Ecto neural progenitor cell (in vitro differentiated cells): ENCODE measurements at places on chromosomes 3 and 15.

DNA sequence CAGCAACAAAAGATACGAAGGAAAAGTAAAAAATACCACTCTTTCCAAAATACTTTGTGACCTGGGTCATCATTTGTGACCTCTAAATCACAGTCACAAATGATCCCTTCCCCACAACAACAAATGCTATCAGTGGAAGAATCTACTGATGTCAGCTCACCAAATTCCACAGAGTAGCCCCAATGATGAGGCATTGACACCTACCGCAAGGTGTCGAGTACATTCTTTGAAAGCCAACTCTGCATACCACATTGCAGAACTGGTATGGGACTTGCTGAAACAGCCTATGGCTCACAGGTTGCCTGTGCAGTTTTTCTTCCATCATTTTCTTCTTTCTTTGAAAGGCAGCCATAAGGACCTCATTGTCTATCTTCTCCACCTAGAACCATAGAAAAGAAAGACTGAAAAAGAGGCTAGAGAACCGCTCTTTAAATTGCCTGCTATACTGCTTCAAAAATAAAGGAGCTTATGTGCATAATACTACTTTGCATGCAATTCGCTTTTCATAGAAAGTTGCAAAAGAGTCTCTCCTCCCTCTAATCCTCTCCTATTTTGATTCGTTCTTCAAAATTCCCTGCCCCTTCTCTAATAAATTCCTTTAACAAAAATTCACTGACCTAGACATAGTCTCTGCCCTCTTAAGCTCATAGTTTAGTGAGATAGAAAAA, 21.4 kb upstream of the KPNA1 start:
- no peak for DNase-seq

GRCh38 chr3:57805674-57806073, 49.6 kb downstream of the SLMAP start:
- DNase-seq, result no peak

DNA sequence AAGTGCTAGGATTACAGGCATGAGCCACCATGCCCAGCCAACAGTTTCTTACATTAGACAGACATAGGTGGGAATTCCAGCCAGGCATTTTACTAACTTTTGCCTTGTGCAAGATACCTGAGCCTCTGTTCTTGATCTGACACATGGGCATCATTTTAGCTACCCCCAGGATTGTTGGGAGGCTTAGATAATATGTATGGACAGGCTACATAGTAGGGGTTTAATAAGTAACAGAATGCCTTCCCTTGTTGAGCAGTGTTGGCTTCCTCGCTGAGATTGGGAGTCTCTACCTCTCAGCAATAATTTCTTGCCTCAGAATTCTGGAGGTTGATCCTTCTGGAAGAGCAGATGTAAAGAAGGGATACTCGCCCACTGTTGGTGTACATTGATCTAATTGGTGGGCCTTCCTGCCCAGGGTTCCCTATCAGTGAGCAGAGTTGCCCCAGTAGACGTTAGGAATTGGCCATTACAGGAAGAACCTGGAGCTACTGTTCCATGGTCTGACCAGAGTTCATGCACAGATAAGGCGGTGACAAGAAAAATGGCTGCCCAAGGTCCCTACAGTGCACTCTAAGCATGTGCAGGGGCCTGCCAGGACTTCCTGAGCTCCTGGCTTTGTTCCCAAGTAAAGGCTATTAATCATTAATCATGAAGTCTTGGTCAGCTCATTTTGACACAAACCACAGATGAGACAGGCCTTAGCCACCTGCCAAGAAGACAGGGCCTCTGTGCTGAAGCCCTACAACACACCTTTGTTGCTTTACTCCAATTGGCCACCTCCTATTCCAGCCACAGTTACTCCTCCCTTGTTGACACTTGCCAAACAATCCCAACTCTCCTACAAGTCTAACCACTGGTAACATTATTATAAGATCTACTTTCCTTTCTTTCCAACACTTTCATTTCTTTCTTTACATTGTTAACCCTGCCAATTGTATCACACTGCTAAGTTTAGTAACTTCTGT, 5.0 kb upstream of the IL17RE start:
- no peak for DNase-seq

DNA sequence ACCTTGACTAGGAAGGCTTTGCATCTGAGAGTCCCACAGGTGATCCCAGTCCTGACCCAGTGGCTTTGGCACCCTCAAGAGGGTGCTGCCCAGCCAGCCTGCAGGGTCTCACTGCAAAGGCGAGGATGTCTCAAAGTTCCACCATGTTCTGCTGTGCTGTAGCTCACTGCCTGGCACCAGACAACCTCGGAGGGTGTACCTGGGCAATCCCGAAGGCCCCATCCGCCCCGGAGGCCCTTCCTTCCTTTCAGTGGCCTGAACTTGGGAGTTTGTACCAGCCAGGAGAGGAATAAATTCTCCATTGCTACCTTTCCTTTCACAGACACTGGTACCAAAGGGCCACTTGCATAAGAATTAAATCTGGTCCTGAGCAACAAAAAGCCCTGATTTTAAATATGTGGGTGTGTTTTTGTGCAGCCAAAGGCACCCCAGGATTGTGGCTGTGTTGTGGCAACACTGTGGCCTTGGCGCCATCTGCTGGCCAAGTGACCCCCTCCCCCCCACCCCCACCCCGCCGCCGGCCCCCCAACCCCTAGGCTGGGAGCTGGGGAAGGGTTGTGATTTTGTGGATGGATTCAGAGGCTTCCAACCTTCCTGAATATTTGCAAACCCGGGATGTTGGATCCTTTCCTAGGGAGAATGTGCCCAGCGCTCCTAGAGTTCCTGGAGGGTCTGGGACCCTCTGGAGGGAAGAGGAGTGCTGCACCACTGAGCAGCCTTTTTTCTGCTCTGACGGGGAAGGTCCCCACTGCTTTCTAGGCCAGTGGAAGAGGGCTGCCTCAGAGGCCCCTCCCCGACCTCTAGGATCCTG, 9.7 kb upstream of the PTPN23 start:
- DNase-seq, result peak; percentile 66

GRCh38 chr3:20334842-20335241, 148.8 kb upstream of the SGO1 start:
- DNase-seq, result no peak

DNA sequence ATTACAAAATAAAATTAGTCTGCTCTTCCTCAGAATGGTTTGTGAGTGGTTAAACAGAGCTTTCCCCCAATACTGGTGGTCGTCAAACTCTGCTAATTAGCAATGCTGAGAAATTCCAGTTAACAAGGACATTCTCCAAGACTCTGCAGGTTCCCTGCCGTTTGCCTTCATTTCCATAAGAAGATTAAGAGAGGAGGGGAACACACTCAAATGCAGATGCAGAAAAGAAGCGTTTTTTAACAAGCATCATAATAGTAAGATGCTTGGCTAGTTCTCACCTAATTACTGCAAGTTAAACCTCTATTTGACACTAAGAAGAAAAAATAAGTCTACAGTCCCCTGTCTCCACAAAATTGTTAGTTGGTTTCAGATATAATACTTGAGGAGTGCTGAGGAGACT, 3.7 kb upstream of the SOX2 start:
- DNase-seq, result no peak

DNA sequence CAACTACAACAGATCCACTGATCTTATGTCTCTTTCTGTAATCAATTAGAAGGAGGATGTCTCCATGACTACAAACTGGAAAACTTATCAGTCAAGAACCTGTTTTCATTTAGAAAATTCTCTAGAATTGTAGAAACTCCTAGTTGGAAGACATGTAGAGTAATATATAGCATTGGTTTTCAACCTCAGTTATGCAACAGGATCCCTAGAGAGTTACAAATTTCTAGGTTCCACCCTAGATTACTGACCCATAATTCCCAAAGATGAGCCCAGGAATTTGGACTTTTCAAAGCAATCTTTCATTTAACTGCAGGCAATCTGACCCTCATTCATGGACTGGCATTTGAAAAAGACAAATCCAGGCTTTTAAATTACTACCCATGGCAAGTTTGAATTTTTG, 116.9 kb upstream of the RAP2B start:
- DNase-seq, result no peak

- no peak for DNase-seq
Observed at GRCh38 chr3:38966811-38967692, 84.7 kb downstream of the SCN11A start.

GRCh38 chr15:45112143-45112590, 1.8 kb downstream of the DUOX2 start:
- DNase-seq, result no peak

DNA sequence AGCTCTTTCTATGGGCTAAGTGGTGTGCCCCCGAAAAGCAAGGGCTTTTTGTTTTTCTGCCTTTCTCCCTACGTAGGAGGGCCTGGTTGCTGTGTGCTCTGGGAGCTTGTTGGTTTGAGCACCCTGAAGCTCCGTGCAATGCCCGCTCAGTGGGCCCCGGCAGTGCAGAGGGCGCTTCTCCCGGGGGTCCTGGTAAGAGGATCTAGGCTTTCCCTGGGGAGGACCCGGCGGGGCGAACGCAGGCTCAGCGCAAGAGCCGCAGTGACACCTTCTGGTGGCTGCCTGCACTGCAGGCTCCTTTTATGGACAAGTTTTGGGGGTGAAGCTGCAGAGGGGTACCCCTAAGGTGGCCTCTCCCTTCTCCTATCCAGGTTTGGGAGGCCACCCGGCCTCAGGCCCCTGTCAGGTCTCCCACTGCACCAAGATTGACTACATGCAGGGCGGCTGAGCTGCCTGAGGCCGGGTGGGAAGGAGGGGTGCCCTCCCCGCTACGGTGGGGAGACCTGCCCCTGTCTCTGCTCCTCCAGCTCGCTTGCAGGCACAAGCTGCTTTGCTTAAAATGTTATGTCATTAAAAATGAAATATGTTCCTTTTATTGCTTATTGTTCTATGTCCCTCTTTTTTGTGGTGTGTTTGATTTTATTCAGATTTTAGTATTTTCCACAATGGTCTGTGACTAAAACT, 387.9 kb downstream of the GABRG3 start:
- DNase-seq, result peak; percentile 76

DNA sequence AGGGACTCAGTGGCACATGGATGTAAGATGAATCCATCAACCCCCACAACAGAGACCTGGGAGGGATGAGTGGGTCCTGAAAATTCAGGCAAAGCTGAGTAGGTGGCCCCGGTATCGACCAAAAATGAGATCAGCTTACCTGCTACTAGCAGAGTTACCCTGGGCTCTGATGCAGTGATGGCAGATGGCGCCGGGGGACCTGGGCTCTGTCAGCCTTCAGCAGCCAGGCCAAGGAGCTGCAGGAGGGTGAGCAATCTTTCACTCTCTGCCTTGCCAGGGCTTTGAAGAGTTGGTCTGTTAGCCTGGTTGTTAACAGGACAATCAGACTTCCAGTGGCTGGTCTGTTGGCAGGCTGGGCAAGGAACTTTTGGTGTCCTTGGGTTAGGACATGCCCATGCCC, 1054.8 kb downstream of the SI start:
- peak; percentile 26 for DNase-seq

GRCh38 chr3:98750276-98750919, 12.7 kb upstream of the ST3GAL6 start:
- no peak for DNase-seq

GRCh38 chr15:94844198-94844537, 612.8 kb downstream of the MCTP2 start:
- no peak for DNase-seq

DNA sequence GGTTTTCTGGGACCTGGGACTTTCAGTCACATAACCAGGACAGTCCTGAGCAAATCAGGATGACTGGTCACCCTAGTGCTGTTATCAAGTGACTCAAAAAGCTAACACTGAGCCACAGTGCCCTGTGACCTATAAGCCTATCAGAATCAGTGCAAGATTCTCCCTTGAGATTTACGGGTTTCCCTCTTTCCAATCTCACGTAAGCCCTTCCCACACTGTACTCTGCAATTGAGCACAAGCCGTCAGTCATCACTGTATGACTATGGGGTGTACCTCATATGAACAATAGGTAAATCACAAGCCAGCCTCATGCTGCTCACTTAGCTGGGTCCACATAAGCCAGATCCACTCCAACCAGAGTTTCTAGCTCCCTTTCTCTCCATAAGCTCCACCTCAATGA, 21.0 kb upstream of the CLDN18 start:
- no peak for DNase-seq

- DNase-seq, result no peak
Observed at GRCh38 chr15:68787609-68788263, 33.0 kb downstream of the ANP32A start.

- no peak for DNase-seq
Observed at GRCh38 chr3:34279901-34280300, 481.5 kb downstream of the PDCD6IP start.

- DNase-seq, result no peak
Observed at GRCh38 chr3:151156618-151157216, 46.3 kb downstream of the GPR171 start.

DNA sequence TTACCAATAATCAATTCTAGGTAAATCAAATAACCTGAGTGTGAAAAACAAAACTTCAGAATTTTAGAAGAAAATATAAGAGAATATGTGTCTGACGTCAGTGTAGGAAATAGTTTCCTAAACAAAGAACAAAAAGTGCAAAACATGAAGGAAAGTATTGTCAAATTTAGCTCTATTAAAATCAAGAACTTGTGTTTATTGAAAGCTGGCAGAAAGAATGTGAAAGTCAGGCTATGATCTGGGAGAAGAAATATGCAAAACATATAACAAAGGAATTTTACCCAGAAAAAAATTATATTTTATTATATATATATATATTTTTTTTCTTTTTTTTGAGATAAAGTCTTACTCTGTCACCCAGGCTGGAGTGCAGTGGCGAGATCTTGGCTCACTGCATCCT, 129.1 kb upstream of the ANKRD28 start:
- DNase-seq, result no peak

GRCh38 chr15:61064651-61065050, 164.5 kb downstream of the RORA start:
- DNase-seq, result no peak

DNA sequence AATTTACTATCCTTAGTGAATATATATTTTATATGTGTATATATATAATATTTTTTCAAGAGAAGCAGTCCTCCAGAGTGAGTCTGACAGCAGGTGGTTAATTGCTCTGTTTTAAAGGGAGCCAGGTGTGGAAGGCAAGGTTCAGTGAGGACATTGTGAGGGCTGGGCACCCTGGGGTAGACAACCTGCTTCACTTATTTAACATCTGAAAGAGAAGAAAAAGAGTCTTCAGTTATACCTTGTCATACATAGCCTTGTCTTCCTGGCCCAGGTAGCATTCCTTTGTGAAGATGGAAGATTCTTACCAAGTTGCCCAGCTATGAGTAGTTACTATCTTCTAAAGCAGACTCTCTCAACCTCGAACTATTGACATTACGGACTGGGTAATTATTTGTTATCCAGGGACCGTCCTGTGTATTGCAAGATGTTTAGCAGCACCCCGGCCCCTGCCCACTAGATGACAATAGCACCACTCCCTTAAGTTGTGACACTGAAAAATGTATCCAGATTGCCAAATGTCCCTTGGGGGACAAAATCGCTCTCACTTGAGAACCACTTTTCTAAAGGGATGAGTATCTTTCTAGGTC, 336.0 kb upstream of the TRIM42 start:
- DNase-seq, result no peak

DNA sequence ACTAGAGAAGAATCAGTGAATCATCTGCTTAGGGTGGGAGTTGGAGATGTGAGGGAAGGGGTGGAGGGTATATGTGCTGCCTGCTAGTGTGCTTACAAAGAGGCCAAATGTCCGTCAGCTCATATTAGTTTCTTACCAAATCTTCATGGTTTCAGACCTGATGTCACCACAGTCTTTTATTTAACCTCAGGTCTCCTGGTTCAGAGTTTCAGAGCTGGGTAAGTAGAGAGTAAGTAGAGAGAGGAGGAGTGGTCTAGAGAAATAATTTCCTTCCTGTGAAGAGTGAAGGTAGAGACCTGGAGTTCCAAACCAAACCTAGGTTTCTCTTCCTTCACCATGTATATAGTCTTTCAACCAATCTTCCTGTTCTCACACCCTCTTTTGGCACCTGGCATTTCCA, 17.5 kb upstream of the P2RY1 start:
- DNase-seq, result no peak
